Uterus (tissue), 4 donors: ENCODE measurements at places on chromosomes 6 and 20. TPM values are rescaled to one million over a fixed set of nuclear protein-coding genes. Genes with fewer than 3 reads are reported as not detected.

Gene EDN1
- total RNA-seq: 13.8 TPM

DNA sequence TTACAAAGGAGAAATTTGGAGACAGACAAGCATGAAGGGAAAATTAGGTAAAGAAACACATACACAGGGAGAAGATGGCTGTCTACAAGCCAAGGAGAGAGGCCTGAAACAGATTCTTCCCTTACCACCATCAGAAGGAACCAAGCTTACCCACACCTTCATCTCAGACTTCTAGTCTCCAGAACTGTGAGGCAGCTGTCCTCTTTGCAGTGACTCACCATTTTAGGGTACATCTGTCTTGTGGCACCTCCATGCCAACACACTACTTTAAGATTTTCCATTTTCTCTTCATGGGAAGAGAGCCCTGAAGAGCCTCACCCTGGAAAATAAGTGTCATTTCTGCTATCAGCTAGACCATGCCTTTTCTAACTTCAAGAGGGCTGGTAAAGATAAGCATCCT, 369.3 kb downstream of the FRK start:
- H3K27ac ChIP-seq: no peak overlapping the region
- H3K4me3 ChIP-seq: no peak overlapping the region
- DNase-seq: no peak
- no peaks in the 10 kb centered on the region for H3K36me3 ChIP-seq

- no peak overlapping the region for H3K4me3 ChIP-seq
- DNase-seq: no peak
- H3K27me3 ChIP-seq: no peaks in the 10 kb centered on the region
Observed at GRCh38 chr6:88044530-88044929, 3.1 kb upstream of the SPACA1 start.

GRCh38 chr6:16849280-16849987, 88.2 kb upstream of the ATXN1 start:
- H3K4me1 ChIP-seq: no peaks in the 10 kb centered on the region
- no peaks in the 10 kb centered on the region for H3K36me3 ChIP-seq
- H3K27ac ChIP-seq: no peak overlapping the region
- H3K27me3 ChIP-seq: no peaks in the 10 kb centered on the region

Gene RNF39
- total RNA-seq: not detected

Gene SIRPD
- not detected for total RNA-seq

Gene PLAGL1
- 12.9 TPM for total RNA-seq

GRCh38 chr20:58863044-58863790, 10.7 kb downstream of the GNAS start:
- no peaks in the 10 kb centered on the region for H3K36me3 ChIP-seq
- H3K4me3 ChIP-seq: no peak overlapping the region
- H3K27me3 ChIP-seq: no peaks in the 10 kb centered on the region
- no peaks in the 10 kb centered on the region for H3K4me1 ChIP-seq
- DNase-seq: no peak

DNA sequence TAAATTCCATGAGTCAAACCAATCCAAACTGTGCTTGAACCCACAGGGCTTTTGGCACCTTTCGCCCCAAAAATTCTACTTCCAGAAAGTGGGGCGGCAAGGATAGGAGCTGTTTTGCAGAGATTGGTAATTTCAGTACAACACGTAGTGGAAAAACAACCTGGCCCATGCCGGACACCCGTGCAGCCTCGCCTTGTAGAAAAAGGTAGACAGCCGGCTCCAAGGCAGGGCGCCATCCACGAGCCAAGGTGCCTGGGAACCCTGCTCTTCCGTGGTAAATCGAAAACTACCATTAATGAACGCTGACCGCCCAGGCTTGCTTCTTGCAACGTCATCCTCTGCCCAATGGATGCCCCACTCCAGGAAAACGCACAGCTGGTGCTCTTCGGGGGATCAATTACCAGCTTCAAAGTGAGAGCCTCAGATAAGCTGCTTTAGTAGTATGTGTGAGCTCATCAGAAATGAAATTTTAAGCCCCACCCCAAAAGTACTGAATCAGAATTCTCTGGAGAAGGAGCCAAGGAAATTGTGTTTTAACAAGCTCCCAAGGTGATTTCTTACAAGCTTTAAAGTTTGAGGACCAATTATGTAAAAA, 1.8 kb downstream of the OOEP start:
- no peak overlapping the region for H3K27ac ChIP-seq
- DNase-seq: no peak
- H3K27me3 ChIP-seq: no peaks in the 10 kb centered on the region
- no peaks in the 10 kb centered on the region for H3K4me1 ChIP-seq
- no peaks in the 10 kb centered on the region for H3K36me3 ChIP-seq
- no peak overlapping the region for H3K4me3 ChIP-seq
